ENCODE measurements at places on chromosomes 3 and 15.

GRCh38 chr3:17639257-17639656 lies 103.2 kb downstream of the TBC1D5 start:
- no peak for DNase-seq

DNA sequence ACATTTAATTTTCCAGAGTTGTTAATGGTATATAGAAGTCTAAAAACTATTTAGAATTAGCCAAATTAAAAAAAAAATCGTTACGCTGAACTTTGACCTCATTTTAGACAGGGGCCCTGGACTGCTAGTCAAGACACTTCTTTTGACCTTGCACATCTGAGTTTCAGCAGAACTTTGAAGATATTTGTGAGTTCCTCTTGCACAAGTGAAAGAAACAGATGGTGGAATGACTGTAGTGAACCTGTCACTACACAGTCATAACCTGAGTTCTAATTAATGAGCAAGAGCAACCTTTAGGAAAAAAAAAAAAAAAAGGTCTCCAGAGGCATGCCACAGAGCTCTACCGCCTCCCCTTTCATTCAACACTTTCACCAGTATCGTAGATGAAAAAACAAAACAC lies 5.3 kb downstream of the MYO5C start:
- no peak for DNase-seq

GRCh38 chr3:94453864-94454263 lies 391.0 kb downstream of the NSUN3 start:
- peak; percentile 88 for DNase-seq

DNA sequence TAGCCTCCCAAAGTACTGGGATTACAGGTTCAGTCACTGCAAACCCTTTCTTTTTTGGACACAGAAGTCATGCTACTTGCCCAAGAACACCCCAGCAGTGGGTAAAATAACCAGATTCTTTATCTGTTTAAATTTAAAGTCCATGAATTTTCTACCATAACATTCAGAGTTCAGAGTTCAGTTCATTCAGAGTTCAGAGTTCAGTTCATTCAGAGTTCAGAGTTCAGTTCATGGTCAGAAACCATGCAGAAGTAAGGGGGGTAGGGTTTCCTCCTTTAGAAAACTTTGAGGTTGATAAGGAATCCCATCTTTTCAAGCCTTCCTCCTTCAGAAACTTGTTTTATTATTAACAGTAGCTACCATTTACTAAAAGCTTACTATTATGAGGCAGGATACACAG lies 43.2 kb downstream of the RAF1 start:
- no peak for DNase-seq

DNA sequence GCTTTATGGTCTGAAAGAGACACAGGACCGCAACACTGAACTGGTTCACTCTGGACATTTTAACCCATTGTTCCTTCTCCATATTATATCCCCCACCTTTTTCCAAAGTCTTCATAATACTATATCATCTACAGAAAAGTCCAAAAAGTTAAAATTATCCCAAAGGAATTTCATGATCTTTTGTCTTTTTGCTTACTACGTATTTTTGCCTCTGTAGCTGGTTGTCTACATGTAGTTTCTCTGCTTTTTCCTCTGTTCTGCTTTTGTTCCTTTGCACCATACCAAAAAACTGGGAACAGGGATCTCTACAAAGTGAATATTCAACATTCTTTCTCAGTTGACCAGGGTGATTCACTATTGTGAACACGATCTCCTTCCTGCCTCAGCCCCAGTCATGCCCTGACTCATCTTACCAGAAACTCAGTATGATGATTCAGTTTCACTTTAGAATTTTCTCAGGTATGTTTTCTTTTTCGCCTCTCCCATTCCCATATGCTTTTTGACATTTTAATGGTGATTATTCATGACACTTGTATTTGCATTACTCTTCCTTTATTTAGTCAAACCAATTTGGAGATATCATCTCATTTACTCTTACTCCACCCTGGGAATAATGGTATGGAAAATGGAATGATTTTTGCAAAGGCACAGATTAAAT lies 14.5 kb downstream of the EMC4 start:
- DNase-seq, result peak; percentile 87
